ENCODE measurements at places on chromosomes 7 and 10.

GRCh38 chr7:33487998-33488682 is 358.8 kb downstream of the BBS9 start:
- no peak for DNase-seq

DNA sequence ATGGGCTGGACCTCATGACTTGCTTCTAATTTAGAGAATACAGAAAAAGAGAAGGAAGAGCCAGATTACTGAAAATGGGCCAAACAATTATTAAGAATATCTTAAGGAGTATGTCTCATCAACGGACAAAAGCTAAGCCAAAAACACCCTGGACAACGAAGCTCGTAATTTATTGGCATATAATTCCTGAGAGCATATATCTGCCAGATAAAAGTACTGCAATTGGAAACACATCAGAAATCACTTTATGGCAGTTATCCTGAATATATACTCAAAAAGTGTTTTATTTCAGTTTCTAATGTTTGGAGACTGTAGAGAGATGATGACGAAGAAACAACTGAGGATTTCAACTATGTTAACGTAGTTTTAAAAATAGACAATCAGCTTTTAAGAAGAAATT is 211.8 kb downstream of the CSTF2T start:
- no peak for DNase-seq

DNA sequence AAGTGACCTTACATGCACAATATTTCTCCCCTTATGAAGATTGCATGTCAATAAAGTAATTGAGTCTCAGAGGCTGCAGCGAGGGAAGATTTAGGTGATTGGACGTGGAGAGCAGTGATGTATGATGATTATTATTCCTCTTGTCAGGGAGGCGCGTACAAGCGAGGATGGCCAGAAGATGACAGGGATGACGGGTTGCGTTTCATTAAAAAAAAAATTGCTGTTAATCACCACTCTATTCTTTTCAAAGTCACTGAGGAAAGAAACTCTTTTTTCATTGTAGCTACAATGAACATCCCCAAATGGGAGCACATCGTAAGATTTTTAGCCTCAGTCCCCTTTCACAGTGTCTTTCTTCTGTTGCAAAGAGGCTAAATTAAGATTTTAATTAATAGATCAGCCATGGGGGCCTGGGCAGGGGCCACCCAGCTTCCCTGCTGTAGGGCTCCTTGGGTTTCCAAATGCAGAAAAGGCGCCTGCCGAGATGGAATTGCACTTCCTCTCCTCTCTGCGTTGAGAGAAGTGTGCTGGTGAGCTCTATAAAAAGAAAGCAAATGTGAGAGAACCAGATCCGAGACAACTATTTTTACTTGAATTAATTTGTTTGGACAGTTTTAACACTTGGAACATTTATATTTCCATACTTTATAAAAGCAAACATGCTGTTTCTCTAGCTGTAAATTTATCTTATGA is 998.1 kb downstream of the LRMDA start:
- no peak for DNase-seq

DNA sequence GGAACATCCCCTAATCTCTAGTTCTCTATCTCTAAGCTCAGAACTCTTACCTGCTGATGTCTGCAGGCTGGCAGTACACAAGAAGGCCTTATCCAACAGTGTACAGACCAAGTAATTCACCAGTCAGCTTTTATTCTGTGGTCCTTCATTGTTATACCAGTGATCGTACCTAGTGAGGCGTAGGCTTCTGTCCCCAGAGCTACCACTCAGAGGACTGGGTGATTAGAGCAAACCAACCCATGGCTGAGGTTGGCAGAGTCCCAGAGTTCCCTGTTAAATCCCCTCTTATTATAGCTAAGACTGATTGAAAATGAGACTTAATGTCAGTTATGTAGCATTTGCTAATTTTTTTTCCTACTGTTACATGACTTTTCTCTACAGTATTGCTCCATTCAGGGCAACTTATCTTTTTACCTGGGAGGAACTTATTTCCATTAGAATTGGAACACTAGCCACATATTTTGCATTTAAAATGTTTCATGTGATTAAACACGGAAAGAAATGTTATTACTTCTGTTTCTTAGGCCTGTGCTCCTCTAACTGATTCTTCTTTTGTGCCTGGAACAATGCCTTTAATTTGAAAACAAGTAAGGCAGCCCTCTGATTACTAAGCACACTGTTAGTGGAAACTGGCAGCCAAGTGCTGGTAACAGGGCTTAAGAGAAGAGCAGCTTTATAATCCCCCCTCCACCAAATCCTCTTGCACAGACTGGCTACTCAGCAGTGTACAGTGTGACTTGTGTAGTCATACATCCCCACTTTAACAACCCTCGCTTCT is 127.2 kb downstream of the LRRC4 start:
- DNase-seq, result no peak

DNA sequence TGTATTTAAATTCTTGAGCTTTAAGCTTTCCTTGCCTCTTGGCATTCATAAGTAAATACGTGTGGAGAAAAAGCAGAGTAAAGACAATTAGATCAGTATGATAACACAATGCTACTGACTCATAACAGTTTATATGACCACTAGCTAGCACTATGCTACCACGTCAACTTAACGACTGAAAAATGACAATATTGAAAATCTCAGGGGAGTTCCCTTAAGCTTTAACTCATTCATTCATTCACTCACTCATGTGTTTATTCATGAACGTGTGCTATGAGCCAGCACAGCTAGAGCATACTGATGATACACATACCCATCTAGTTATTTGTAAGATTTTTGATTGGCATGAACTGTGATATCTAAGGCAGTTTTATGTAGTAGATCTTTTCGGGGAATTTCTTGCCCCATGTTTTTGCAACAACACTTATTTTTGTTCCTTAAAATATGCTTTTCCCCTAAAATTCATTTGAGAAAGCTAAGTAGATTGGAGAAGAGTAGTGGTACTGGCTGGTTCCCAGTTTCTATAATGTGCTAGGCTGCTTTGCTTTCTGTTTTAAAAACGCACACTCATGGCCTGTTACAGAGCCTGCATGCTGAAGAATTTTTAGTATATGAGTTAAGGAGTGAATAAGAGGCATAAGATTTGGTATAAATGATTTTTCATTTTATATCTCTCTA is 57.4 kb upstream of the ACBD5 start:
- DNase-seq, result no peak

- DNase-seq, result peak; percentile 100
These were observed 256.5 kb downstream of the FRMD4A start for GRCh38 chr10:14074062-14074884.

DNA sequence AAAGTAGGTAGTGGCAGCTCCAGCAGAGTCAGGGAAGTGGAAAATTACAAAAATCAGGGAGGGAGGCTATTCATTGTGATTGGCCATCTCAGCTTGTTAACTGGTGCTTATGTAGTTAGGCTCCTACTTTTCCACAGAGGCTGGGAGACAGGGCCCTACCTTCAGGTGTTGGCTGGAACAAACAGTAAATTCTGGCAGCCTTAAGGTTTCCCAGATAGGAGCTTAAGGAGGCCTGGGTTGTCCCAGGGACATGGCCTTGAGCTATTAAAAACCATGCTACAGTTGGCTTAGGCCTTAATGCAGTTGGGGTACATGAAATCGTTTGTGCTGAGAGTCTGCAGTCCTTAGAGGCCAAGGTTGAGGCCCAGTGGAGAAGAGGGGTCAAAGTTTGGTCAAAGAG is 324.5 kb downstream of the LHFPL3 start:
- no peak for DNase-seq

- DNase-seq, result no peak
These were observed 11.3 kb downstream of the ALKBH4 start for GRCh38 chr7:102453319-102453718.
